ENCODE measurements at places on chromosomes 7 and 10. TPM values are rescaled to one million over a fixed set of nuclear protein-coding genes. Genes with fewer than 3 reads are reported as not detected.

Gene MICU1
- 91.3 TPM for polyA plus RNA-seq

- no peak for DNase-seq
These were observed 19.8 kb downstream of the ERCC6 start for GRCh38 chr10:49518982-49519578.

Gene JCAD
- 24.2 TPM for polyA plus RNA-seq

DNA sequence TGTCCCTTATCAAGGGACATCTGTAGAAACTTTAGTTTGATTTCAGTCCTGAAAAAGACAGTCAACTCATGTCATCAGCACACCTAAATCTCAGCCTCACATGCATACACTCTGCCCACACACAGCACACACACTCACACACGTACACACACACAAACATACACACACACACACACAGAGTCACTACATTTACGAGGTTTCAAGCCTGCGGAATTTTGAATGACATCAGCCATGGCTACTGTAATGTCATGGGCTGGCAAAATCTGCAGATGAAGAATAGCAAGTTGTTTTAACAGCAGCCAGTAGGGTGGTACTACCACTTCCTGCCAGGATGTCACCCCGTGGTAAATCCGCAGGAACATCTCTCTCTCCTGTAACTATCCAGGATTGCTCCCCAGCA is 37.1 kb upstream of the EZH2 start:
- no peak for DNase-seq

DNA sequence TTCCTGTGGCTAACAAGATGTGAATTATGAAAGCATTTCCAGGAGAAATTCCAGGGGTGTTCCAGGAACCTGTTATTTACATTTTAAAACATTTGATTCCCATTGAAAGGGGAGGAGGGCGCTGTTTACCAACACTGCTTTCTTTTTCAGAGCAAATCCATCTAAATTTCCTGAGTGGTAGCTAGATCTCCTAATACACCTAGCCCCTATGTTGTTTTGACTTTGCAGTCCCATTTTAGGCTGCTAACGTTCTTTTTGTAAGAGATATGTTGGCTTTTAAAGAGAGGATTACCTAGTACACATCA is 130.8 kb downstream of the TCF7L2 start:
- no peak for DNase-seq
